Natural killer cell treated with Interleukin-12 subunit alpha and Interleukin-12 subunit beta and Interleukin-15 and Interleukin-18, amount 100 ng/mL, for 72 hours (primary cell): ENCODE measurements at places on chromosomes 1 and 21. TPM values are rescaled to one million over a fixed set of nuclear protein-coding genes. Genes with fewer than 3 reads are reported as not detected.

GRCh38 chr21:19420565-19420964, 1017.0 kb upstream of the TMPRSS15 start:
- peaks cover 10% of the 10 kb centered on the region for H3K36me3 ChIP-seq
- H3K4me1 ChIP-seq, result no peaks in the 10 kb centered on the region
- no peaks in the 10 kb centered on the region for H3K27me3 ChIP-seq
- no peak overlapping the region for H3K4me3 ChIP-seq
- no peak for DNase-seq
- no peak overlapping the region for H3K27ac ChIP-seq

EPHB2 gene
- not detected for total RNA-seq

DNA sequence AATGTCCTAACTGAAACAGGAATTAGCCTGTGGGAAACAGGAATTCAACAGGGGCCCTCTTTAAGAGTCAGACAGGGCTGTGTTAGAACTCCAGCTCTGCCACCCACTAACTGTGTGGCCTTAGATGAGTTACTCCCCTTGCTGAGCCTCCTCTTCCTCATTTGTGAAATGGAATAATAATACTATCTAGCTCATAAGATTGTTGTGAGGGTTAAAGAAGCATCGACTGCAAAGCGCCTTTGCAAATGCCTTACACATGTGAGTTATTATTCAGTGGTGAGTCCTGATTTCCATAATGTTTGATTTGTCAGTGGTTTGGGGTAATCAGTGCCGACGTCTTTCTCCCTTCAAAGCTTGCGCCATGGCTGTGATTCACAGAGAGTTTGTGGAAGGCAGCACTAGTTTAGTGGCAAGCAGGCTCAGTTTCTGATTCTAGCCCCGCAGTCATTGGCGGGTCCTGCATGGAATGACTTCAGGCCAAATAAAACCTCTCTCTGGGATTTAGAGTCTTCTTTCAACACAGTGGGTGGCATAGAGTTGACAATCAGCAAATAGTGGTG, 388.5 kb downstream of the PLPP3 start:
- H3K27ac ChIP-seq, result no peak overlapping the region
- H3K27me3 ChIP-seq, result peaks cover 17% of the 10 kb centered on the region
- H3K4me3 ChIP-seq, result no peak overlapping the region
- H3K36me3 ChIP-seq, result no peaks in the 10 kb centered on the region
- no peaks in the 10 kb centered on the region for H3K4me1 ChIP-seq

CD1E gene
- total RNA-seq, result not detected

- no peak overlapping the region for H3K27ac ChIP-seq
- H3K4me3 ChIP-seq, result no peak overlapping the region
- no peak for DNase-seq
- no peaks in the 10 kb centered on the region for H3K27me3 ChIP-seq
- no peaks in the 10 kb centered on the region for H3K4me1 ChIP-seq
- no peaks in the 10 kb centered on the region for H3K36me3 ChIP-seq
Observed at GRCh38 chr1:3274972-3275371, 179.5 kb upstream of the ARHGEF16 start.

DNA sequence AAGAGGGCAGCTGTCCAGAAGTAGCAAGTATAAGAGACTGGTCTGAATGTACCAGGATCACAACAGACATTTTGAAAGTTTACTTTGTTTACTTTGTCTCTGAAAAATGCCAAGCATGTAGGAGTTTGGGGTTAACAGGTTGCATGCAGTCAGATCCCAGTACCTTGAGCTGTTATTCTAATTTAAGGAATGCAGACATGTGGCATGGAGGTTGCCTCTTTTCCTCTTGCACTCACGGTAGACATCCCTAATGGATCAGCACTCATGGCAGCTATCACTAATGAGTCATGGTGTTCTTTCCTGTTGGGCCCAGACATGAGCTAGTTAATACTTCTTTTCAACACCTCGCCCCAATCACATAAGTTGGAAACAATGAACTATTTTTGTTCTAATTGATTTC, 67.3 kb downstream of the GADD45A start:
- no peak for DNase-seq
- no peaks in the 10 kb centered on the region for H3K36me3 ChIP-seq
- H3K4me1 ChIP-seq, result no peaks in the 10 kb centered on the region
- H3K27me3 ChIP-seq, result peaks cover 19% of the 10 kb centered on the region
- H3K27ac ChIP-seq, result no peak overlapping the region

DNA sequence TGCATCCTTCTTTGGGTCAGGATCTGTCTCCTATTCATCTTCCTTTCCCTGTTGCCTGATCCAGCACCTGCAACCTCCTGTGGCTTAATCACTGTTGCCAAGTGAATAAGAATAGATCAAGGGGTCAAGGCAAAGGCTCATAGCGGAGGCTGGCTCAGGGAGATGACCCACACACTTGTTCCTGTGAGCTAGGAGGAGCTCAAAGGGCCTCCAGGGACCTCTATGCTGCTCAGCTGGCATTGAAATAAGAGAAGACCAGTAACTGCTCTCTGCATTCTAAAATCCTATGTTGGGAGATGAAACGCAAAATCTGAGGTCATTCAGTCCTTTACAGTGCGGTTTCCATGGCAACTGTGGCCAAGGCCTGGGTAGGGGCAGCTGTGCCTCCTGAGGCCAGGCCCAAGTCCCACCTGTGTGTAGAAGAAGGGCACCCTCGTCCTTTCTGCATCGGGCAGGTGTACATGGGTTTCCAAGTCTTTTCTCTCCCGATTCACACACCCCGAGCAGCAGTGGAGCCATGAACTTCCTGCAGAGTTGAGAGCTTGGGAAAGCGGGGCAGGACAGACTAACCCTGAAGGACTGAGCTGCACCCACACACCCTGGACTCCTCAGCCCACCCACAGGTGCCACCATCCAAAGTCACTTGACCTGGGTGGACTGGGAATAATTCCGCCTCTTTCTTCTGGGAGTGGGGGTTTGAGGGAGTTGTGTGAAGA, 27.8 kb upstream of the STUM start:
- H3K4me3 ChIP-seq, result no peak overlapping the region
- peaks cover 17% of the 10 kb centered on the region for H3K27me3 ChIP-seq
- no peaks in the 10 kb centered on the region for H3K4me1 ChIP-seq
- no peak overlapping the region for H3K27ac ChIP-seq

DMBX1 gene
- 0.26 TPM for total RNA-seq
